ENCODE measurements at places on chromosomes 6 and 20.

- DNase-seq = no peak
Observed at GRCh38 chr20:25397821-25398220, 7.2 kb upstream of the ABHD12 start.

DNA sequence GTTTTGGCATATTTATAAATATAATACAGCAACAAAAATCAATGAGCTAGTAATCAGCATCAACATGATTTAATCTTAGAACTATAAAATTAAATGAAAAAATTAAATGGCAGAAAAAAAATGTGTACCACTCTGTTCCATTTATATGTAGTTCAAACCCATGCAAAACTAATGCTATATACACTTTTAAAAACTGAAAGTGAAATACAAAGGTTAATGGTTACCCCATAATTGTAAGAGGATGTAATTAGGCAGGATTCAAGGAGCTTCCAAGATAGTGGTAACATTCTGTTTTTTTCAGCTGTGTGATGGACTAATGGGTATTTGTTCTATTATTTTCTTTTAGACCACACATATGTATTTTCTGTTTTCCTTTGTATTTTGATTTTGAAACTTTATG lies 492.1 kb downstream of the UTRN start:
- DNase-seq = no peak

DNA sequence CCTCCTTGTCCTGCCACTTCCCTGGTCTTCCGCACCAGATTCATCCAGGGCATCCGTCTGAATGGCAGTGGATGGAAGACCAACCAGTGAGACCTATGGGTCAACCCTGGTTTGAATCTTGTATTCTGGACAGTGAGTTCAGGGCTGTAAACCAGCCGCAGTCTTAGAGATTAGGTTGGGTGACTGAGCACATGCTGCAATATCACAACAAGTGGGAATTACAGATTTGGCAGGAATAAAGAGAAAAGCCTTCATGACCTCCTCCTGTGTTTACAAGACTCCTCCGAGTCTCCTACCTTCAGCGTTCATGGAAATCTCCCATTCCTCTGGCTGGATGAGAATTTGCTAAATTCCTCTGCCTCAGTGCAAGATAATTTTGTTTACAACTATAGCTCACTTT lies 9.9 kb downstream of the ECI2 start:
- DNase-seq = no peak

DNA sequence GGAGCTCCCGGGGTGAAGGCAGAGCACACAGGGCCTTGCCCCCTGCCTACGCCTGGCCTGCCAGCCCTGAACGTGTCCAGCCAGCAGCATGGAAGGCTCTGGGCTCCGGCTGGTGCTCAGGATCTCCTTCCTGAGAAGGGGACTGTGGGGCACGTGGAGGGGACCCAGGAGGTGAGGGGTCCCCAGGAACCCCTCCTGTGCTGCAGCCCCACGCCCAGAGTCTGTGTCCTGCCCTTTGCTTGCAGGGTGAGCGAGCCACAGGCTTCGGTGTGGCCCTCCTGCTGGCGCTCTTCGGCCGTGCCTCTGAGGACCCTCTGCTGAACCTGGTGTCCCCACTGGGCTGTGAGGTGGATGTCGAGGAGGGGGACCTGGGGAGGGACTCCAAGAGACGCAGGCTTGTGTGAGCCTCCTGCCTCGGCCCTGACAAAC lies 22.3 kb downstream of the NPEPL1 start:
- no peak for DNase-seq

- no peak for DNase-seq
Observed at GRCh38 chr20:63363013-63363957, 2.1 kb upstream of the CHRNA4 start.

DNA sequence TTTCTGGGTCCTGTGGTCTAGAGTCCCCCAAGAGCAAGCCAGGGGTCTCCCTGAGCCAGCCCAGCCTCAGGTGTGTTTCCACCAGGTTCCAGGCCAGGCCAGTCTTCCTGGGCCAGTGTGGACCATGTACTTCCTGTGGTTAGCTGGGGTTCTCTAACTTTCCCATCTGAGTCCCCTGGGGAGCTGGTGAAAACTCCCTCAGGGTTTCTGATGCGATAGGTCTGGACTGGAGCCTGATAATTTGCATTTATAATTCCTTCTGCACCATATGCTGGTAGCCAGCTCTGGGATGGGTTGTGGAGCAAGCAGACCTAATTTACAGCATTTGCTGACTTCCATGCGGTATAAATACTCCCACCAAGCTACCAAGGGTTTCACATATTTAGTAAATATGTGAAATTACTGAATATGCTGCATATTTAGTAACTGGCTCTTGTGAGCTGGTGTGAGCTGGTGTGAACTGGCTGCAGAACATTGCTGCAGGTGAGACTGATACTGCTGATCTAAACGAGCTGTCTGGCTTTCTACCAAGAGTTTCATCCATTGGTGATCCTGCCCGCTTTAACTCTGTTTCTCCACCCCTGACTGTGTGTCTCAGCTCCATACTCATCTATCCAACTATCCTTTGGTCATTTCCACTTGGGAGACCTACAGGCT lies 62.6 kb downstream of the RIN2 start:
- DNase-seq = no peak

- no peak for DNase-seq
Observed at GRCh38 chr6:50699051-50699775, 14.1 kb upstream of the TFAP2D start.

DNA sequence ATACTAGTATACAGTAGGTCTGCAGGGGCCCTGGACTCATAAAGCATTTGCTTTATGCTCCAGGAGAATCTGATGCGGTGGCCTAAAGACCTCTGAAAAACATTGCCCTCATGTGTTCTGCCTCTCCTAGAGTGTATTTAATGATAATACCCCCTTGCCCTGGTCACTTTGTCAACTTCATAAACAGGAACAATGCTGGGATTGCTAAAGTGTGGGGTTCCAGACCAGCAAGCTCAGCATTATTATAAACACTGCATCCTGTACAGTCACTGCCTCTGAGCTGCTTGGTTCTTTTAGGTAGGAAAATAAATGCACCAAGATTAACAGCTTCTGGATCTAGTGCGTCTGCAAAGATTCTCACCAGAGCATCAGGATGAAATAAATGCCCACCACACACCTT lies 12.2 kb downstream of the TREM1 start:
- DNase-seq = no peak

DNA sequence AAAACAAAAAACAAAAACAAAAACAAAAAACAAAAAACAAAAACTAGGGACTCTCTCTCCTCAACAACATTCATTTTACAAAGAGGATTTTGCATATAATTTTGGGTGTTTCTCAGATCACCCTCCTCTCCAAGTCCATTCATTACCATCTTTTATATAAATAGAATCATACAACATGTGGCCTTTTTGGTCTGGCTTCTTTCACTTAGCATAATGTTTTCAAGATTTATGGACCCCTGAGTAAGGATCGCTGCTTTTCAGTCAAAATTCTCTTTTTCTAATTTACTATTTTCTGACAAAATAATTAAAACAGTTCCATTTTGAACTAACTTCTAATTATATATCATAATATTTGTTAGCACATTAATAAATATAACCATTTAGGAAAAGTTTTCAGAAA lies 94.8 kb downstream of the UBE3D start:
- no peak for DNase-seq

DNA sequence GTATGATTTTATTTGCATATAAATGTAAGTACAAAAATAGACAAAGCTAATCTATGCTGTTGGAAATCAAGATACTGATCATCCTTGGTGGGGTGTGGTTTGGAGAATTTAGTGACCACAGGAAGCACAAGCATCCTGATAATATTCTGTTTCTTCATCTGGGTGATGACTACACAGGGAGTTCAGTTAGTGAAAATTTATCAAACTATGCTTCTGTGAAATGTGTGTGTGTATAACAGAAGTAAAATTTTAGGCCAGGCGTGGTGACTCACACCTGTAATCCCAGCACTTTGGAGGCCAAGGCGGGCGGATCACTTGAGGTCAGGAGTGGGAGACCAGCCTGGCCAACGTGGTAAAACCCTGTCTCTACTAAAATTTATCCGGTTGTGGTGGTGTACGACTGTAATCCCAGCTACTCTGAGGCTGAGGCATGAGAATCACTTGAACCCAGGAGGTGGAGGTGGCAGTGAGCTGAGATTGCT lies 20.6 kb downstream of the ENPP3 start:
- no peak for DNase-seq

GRCh38 chr6:15905488-15906419 lies 223.1 kb upstream of the MYLIP start:
- DNase-seq = peak; percentile 40

Measured in GM10248 (cell line).